ENCODE measurements at places on chromosomes 11 and 22. TPM values are rescaled to one million over a fixed set of nuclear protein-coding genes. Genes with fewer than 3 reads are reported as not detected.

GRCh38 chr11:61969391-61969758 lies 1.9 kb upstream of the FTH1 start:
- no peak for DNase-seq

LRRN4CL gene
- total RNA-seq: 4.3 TPM

DNA sequence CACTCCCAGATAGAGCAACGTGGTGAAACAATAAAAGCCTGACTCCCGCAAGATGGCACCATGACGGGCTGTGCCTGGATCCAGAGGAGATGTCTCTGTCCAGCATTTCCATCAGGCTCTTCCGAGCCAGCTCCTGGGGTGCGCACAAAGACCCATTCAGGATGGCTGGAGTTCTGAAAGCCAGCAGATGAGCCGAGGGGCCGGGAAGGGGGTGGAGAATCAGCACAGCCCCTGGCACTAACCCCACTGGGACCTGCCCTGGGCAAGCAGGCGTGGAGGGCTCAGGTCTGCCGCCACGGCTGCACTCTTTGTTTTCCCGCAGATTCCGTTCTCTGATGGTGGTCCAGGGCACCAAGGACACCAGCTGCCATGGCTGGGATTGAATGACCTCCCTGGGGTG lies 97.2 kb upstream of the BLID start:
- no peak for DNase-seq

- DNase-seq: no peak
Observed at GRCh38 chr22:43148581-43148980, 2.8 kb upstream of the TSPO start.

GRCh38 chr11:33987975-33988580 lies 63.5 kb upstream of the CAPRIN1 start:
- peak; percentile 67 for DNase-seq

DNA sequence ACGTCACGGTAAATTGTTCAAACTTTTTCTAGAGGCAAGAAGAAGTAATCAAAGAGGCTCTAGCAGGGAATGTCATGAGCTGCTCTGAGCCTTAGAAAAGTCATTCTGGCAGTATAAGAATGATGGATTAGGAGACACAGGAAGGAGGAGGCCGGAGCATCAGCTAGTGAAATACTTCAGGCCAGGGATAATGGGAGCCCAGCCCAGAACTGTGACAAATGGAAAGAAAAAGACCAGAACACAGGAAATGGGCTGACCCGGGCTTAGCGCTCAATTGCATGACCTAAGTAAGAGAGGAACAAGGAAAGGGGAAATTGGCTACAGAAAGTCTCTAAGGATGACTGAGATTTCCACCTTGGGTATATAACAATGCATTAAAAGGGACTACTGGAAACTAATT lies 108.6 kb downstream of the LARGE1 start:
- DNase-seq: peak; percentile 71

Measured in mucosa of gallbladder (tissue), 1 donor.